Stimulated activated CD4-positive, alpha-beta T cell treated with anti-CD3 and anti-CD28 coated beads, Interleukin-15, amount 100 ng/mL, for 1 hour (primary cell): ENCODE measurements at places on chromosomes 2 and 18.

- DNase-seq, result no peak
Observed at GRCh38 chr18:77407733-77408132, 158.1 kb downstream of the GALR1 start.

DNA sequence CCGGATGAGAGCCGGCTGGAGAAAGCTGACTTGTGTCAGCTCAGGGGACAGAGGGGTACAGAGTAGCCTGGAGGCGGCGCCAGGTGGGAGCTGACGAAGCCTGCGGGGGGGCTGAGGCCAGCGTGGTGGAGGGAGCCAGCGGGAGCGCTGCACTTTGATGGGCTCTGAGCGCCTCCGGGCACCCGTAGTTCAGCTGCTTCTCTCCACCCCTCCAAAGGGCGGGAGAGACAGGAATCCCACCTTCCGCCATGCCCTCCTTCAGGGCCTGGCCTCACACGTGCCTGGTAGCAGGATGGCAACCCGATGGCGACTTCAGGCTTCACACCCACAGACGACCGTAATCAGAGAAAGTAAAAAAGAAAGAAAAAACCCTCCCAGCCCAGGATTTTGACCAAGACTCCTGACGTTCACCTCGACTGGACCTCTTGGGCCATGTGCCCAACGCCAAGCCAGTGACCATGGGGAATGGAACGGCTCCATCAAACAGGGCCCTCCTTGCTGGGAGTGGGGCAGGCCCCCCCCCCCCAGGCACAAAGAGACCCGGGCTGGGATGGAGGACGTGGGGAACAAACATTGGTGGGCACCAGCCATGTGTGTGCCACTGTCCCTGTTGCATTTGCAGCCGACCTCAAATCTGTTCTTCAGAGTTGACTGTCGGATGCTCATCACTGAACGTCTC, 60.7 kb upstream of the ASAP2 start:
- no peak for DNase-seq

- no peak for DNase-seq
Observed at GRCh38 chr2:212052412-212053159, 486.0 kb downstream of the ERBB4 start.

DNA sequence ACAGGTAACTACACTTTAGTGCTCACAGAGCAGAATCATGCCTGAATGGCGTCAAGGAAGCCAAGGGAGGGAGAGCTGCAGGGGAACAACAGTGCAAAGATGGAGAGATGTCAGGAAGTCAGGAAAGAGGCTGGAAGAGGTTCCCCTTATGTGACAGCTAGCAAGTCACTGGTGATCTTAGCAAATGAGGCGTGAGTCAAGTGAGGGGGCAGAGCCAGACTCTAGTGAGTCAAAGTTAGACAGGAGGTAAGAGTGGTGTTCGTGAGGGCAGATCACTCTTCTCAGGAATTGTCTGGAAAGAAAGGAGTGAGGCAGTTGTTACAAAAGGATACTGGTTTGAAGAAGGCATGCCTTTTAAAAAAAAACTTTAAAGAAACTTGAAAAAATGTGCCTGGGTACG, 87.1 kb downstream of the MEP1B start:
- no peak for DNase-seq

DNA sequence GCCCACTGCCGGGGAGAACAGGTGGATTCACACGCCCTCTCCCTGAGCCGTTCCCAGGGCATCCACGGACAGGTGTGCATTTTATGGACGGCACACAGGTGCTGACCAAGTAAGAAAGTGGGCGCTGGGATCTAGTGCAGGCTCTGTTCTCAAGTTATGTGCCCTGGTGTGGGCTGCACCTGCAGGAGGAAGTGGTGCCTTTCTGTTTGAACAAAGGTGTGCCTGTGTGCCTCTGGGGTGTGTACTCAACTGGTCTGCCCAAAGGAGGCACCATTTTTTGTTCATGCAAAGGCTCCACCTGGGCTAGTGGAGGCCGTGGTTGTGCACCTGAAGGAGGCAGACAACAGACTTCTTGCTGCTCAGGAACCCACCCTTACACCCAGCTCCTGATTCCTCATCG, 88.2 kb upstream of the HK2 start:
- no peak for DNase-seq

DNA sequence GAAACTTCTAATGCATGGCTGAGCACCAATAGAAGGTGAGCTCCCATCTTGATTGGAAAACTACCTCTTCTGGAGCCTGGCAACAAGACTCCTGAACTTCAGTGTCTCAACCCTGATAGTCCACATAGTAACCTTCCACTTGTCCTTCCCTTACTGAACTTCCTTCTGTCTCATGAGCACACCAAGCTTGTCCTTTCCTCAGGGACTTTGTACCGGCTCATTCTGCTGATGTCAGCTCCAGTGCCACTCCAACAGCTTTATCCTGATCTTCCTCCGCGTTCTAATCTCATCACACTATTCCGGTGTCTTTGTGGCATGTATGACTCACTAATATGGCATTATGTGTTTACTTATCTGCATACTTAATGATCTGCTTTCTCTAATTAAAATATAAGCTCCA, 862.0 kb upstream of the ID2 start:
- no peak for DNase-seq

DNA sequence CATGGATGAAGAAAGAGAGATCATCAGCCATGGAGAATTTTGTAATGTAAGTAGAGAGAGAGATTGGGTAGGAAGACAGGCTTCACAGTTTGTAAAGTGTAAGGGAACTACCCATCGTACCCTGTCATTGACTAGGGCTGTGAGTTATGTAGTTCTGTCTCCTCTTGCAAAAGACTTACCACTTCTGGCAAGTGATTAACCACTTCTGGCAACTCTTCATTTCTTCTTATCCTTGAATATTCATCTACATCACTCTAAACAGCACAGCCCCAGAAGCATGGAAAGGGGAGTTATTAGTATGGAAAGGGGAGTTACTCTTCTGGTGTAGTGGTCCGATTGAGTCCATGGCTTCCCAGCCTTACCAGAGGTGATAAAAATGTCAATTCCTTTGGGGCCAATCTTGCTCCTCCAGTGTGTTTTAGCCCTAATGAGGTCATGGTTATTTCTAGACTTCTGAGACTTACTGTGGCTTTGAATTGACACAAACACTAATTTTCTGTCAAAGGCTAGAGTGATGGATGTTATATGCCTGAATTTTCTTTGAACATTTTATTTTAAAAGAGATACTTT, 52.0 kb downstream of the STAT1 start:
- no peak for DNase-seq

DNA sequence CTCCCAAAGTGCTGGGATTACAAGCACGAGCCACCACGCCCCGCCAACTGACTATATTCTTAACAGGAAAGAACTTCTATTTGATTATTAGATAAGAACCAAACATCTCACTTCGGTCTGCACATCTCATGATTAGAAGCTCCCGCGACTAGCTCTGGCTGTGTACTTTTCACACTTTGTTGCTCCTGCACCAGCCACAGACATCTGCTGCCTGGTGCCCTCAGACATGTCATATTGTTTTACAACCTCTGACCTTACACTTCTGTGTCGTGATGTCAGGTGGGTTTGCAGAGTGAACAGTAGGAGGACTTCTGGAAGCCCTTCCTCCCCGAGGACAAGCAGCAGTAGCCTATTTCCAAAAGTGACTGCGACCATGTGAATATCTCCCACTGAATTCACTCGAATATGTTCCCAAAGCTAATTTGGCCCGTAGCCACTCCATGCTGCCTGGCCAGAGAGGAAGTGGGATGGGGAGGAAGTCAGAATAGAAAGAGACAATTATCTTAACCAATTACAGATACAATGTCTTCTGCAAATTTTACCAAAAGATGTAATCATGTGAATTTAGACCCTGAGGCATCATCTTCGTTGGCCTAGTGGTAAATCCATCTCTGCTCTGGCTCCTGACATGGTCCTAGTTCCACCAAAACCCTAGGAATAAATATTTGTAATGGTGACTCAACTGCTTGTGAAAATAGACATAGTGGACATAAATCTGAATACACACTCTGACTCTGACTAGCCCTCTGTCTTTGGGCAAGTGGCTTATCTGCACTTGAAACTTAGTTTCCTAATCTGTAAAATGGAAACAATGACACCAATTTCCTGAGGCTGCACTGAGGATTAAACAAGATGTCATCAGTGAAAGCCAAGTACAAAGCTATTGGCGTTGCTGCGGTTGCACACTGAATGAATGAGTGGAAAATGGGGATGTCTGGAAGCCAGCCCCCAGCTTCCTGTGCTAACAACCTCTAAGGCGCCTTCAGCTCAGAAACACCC, 406.1 kb downstream of the LRATD1 start:
- no peak for DNase-seq

GRCh38 chr2:27723372-27724144, 48.0 kb upstream of the MRPL33 start:
- DNase-seq, result no peak

DNA sequence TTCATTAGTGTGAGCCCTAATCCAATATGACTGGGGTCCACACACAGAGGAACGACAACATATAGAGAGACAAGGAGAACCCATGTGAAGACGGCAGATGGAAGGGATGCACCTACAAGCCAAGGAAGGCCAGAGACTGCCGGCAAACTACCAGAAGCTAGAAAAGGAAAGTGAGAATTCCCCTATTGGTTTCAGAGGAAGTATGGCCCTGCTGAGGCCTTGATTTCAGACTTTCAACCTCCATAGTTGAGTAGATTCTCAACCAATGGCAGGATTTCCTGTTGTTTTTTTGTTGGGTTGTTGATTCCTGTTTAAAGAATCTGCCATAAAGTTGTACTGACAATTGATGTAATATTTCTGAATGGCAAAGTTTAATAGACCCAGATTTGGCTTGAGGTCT, 241.5 kb downstream of the SATB2 start:
- no peak for DNase-seq

- no peak for DNase-seq
Observed at GRCh38 chr2:45138904-45139303, 129.7 kb upstream of the SIX2 start.

DNA sequence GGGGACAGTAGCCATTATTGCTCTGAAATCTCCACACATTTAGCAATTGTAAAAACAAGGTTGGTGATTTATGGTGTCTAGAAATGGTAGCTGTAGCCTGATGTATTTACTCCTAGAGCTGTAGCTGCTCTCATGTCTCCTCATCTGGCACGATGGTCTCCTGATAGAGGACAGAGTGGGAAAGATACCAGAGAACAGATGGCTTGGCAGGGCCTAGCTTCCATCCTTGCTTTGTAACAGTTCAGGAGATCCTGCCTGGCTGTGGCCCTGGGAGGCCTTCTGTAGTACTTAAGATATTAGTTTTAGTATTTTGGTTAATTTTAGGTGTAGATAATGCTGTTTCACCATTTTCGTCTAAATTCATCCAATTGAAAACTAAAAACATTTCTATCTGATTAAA, 6.7 kb downstream of the ATG16L1 start:
- no peak for DNase-seq

DNA sequence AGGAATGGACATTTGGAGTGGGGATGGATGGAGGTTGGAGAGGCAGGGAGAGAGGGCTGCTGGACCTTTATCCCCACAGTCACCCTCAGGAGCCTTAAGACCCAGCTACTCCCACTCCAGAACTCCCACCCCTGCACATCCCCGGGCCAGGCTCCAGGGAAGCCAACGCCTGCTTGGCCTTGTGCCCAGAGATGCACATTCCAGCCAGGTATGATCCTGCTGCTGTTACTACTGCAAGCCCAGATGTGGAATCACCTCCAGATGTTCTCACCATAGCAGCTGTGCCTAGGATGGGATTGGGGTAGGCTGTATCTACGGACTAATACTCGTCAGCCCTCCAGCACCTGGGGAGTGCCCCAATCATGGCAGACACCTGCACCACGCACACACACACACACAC, 71.7 kb downstream of the ZFP36L2 start:
- DNase-seq, result no peak

GRCh38 chr2:179106342-179106675, 56.4 kb upstream of the CCDC141 start:
- no peak for DNase-seq

GRCh38 chr18:8380926-8381325, 228.3 kb upstream of the RAB12 start:
- no peak for DNase-seq

GRCh38 chr2:227796045-227796711, 17.5 kb upstream of the CCL20 start:
- DNase-seq, result no peak

GRCh38 chr18:13290856-13291271, 72.3 kb downstream of the LDLRAD4 start:
- DNase-seq, result no peak

DNA sequence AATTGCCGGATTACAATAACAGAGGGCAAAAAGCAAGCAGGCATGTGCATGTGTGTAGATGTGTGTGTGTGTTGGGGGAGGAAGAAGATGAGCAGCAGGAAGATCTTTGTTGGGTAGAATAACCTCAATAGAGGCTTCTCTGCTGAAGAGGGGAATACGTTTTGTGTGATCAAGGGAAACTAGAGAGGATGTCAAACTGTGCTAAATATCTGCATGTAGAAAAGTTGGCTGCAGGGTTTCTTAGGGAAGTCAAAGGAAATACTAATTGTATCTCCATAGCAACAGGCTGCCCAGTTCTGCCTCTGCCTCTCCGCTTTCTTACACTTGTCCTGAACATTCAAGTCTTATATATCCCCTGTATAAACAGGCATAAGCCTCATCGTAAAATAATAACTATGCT, 190.1 kb upstream of the RND3 start:
- DNase-seq, result no peak
